ENCODE measurements at places on chromosomes 12 and 14.

DNA sequence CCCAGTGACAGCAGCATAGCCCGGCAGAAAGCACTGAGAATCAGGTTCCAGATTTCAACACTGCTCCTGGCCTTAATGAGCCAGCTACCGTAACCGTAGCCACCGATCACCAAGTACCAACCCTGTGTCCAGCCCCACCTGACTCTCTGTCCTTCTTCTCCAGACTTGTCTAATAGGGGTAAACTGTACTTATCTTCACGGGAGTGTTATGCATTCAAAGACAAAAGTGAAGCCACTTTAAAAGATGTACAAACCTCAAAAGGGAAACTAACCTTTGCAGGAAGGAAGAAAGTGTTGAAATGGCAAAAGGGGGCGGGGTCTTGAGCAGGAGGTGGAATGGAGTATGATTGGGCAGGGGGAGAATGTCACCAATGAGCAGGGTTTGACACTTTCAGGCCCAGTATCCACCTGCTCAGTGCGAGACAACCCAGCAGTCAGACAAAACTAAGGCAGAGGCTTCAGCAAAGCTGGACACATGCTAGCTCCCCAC lies 226.1 kb downstream of the CHST11 start:
- DNase-seq = no peak

GRCh38 chr12:63965936-63966605 lies 121.6 kb downstream of the SRGAP1 start:
- DNase-seq = no peak

DNA sequence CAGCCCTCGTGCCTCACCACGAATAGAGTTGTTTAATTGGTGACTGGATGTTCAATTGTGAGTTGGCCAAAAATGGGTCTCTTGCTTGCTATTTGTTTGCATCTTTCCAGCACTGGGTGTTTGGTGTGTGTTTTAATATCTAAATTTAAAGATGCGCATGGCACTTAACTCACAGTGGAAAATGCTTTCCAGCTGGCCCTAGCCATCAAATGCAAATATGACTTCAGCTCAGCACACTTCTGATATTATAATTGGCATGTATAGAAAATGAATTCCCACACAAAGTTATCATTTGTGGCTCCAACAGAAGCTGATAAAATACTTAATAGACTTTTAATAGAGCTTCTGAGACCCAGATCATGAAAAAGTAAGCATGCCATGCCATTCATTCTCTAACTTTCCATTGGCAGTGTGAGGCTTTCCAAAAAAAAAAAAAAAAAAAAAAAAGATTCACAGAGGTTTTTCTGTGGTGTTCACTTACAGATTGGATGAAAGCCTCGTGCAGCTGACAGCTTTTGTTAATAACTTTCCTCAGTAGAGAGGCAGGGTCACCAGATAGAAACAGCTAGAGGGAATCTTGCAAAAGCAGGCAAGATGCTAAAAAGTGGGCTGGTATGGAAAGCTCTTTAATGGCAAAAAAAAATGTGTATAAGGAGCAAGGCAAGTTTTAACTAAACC lies 425.2 kb downstream of the GALC start:
- DNase-seq = no peak

DNA sequence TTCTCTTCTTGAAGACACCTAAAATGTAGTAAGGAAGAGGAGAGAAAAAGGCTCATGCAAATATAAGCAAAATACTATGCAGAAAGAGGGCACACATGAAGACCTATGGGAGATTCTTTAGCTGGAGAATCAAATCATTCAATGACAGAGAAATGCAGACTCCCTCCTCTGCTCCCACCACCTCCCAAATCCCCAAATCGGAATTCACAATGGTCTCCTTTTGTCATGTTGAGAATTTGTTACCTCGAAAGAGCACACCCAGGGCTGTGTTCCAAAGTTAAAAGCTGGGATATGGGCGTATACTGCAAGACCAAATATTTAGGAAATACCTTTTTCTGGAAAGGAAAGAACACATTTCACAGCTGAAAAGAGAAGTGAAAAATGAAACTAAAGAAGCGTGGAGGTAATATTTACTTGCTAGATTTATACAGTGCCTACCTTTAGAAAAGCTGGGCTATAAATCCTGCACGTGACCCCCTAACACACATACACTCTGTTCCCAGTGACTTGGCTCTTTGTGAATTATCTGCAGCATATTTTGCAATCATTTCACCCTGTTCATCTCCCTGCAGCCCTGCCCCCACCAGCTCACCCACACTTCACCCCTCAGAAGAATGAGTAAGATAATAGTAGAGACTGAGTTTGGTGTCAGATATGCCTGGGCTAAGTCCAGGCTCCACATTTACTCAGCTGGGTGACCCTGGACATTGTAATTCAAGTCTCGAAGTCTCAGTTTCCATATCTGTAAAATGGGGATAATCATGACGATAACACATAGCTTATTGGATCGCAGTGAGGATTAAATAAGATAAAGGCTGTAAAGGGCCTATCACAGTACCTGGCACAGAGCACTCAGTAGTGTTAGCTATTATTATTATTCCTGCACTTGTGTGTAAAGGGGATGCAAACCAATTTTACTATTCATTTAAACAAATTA lies 2.9 kb upstream of the CACNA1C start:
- DNase-seq = no peak

All from NCI-H510A (cell line).